ENCODE measurements at places on chromosomes 2 and 18.

GRCh38 chr2:238865015-238865719 lies 17.3 kb downstream of the TWIST2 start:
- DNase-seq = no peak

GRCh38 chr2:217911283-217912097 lies 91.3 kb downstream of the TNS1 start:
- no peak for DNase-seq

- DNase-seq = no peak
Observed at GRCh38 chr2:100780203-100781008, 39.5 kb upstream of the NPAS2 start.

GRCh38 chr18:22827216-22827615 lies 105.9 kb upstream of the RBBP8 start:
- no peak for DNase-seq

DNA sequence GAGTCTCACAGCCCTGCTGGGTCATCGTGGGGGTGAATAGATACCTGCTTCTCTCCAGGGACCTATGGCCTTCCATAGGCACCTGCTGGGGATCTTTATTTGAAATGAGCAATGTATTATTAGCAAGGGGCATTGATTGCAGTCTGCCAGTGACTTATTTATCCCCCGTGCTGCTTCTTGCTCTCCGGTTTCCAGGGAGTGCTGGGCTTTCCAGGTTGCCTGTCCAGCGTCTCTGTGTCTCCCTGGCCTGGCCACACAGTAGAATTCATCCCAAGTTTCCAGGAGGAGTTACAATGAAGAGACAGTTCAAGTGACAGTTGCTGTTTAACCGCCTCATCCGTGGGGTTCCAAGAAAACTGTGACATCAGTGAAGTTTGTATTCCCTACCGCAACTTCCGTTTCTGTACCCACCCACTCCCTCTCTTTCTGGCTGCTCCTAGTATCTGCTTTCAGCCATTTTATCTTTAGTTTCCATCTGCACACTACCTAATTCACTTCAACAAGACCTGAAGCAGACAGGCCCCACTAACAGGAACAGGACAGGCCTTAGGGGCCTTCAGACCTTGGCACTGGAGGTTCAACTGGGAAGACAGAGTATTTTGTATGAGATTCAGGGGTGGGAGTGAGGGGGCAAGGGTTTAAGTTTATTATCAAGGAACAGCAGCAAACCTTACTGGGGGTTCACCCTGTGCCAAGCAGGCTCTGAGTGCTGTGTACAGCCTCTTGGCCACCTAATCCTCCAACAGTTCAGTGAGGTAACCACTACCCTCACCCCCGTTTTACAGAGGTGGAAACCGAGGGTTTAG lies 134.8 kb downstream of the PRKCE start:
- no peak for DNase-seq

DNA sequence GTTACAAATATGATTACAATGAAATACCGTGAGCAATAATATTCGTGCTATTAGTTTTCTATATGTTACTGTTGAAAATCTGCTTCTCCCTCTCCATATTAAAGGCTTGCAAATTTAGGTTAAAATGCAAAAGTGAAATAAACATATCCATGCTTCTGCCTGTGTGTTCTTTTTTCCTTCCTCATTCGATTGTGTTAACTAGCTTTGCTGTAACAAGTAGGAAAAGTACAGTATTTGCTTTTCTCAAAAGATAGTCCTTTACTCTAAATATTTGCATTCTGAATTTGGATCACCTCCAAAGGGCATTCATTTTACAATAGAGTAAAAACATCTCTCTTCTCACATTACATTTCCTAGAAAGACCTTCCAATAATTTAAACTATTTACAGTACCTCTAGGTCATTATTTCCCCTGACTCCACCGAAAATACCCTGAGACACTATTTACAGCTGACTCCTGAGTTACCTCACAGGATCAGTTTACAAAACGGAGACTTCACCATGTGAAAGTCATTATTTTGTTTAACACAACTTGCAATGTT lies 835.0 kb upstream of the FANCL start:
- no peak for DNase-seq

DNA sequence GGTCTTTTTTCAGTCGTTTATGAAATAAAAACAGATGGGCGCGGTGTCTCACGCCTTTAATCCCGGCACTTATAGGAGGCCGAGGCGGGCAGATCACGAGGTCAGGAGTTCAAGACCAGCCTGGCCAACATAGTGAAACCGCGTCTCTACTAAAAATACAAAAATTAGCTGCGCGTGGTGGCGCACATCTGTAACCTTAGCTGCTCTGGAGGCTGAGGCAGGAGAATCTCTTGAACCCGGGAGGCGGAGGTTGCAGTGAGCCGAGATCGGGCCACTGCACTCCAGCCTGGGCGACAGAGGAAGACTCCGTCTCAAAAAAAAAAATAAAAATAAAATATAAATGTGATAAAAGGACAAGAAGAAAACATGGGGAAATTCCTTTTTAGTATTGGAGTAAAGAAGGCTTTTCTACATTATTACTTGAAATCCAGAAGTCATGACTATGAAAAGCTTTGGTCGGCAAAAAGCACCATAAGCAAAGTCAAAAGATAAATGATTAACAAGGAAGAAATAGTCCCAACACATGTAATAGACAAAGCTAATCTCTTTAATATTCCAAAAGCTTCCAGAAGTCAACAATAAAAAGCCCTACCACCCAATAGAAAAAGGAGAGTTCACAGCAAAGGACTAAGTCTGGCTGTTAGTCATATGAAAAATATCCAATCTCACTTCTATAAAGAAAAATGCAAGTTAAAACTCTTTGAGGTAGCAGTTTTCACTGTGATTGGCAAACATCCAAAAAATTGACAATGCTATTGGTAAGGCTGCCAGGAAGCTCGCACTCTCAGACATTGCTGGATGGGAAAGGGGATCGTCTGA lies 1.4 kb upstream of the FAM168B start:
- DNase-seq = no peak

GRCh38 chr2:164511738-164512137 lies 109.5 kb downstream of the GRB14 start:
- DNase-seq = no peak

DNA sequence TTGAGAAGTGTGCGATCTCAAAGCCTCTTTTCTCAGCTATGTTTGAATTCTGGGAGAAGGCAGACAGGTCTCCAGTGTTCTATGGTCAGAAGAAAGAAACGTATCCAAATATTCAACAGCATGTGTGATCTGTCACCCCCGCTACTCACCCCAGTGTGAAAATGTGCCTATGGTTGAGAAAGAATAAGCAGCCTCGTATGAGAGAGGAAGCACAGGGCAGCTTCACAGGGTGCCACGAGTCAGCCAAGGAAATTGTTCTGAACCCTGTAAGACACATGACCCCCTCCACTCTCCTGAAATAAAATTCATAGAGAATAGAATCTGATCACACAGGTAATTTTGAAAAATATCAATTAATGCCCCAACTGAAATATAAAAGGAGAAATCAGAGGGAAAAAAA lies 8.0 kb upstream of the SF3B1 start:
- DNase-seq = no peak

GRCh38 chr18:32439802-32440201 lies 30.9 kb downstream of the GAREM1 start:
- DNase-seq = no peak

DNA sequence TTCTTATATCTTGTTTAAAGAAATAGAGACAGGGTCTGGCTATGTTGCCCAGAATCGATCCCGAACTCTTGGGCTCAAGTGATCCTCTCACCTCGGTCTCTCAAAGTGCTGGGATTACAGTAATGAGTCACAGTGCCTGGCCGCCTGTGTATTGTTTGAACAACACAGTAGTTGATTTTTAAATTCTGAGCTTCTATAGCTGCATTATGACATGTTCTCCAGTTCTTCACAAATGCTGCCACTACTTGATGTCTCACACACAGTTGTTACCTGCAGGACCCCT lies 7.7 kb upstream of the RHOB start:
- no peak for DNase-seq

- no peak for DNase-seq
Observed at GRCh38 chr2:77807531-77808215, 285.5 kb upstream of the LRRTM4 start.

DNA sequence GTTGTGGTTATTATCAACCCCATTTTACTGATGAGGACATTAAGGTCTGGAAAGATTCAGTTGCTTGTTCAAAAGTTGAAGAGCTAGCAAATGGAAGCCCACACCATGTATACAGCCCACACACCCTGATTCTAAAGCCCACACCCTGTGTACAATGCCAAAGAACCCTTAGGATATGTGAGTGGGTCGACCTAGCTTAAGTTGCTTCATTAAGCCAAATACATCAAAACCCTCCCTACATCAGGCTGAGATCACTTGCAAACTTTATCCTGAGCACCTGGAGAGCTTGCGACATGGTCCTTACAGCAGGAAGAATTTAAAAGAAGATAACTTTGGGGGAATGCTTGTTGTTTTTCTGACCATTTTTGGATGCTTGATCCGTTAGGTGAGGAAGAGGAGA lies 435 bp upstream of the ARHGAP25 start:
- DNase-seq = no peak

- no peak for DNase-seq
Observed at GRCh38 chr2:41717839-41718238, 330.0 kb upstream of the PKDCC start.

DNA sequence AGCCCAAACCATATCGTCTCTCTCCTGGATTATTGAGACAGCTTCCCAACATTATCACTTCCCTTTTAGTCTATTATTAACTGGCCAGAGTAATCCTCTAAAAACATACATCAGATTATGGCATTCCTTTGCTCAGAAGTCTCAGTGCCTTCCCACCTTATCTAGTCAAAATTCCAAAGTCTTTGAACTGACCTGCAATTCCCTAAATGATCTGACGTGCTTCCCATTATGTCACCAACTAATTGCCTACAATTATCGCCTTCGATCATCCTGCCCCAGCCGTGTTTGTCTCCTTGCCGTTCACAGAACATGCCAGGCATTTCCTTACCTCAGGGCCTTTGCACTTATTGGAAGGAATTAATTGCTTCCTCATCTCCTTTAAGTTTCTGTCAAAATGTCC lies 332.4 kb downstream of the IRS1 start:
- no peak for DNase-seq

DNA sequence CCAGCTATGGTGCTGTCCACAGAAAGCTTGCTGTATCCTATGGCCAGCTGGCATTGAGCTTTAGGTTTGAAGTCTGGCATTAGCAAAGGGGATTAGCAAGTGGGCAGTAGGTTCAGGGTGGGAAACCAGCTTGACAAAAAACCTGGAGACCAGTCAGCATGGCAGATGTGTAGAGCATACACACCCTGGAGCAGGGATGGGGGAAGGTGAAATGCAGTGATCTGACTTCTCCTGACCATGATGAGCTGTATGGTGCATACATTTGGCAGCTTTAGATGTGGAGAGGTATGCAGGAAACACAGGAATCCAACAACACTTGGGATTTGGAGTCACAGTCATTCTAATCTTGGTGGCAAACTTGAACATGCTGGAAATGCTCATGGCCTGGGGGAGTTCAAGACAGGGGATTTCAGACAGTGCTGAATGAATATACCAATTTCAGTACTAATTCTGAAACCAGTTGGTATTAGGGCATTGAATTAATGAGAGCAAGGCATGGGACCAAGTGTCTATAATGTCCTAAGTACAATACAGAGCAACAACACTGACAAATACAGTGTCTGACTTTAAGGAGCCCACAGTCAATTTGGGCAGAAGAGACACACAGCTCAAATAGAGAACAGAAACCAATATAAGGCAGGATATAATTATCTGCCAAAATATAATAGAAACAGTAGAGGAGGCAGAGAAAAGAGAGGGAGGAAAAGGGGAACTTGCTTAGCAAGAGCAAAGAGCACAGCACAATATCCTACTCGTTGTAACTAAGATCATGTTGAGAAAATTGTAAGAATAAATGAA lies 11.8 kb downstream of the ARHGAP15 start:
- no peak for DNase-seq

GRCh38 chr2:178865999-178866398 lies 58.8 kb upstream of the TTN start:
- DNase-seq = no peak

GRCh38 chr2:102826904-102827303 lies 65.1 kb downstream of the TMEM182 start:
- DNase-seq = no peak

- no peak for DNase-seq
Observed at GRCh38 chr2:41445865-41446264, 602.0 kb upstream of the PKDCC start.

DNA sequence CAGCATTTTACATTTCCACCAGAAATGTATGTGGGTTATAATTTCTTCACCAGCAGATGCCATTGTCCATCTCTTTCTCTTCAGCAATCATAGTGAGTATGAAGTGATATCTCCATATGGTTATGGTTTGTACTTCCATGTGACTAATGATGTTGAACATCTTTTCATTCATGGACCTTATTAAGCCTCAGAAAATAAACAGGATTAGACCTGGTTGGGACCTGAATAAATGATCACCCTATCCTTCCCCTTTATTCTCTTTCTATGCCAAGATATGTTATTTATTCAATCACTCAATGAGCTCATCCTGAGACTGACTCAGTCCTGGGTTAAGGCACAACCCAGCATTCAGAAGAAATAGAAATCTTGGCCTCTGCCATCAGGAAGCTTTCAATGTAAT lies 86.6 kb downstream of the ANTXR1 start:
- no peak for DNase-seq

Data from GM04504 (cell line).